IMR-90 (cell line): ENCODE measurements at places on chromosomes 7 and 10. TPM values are rescaled to one million over a fixed set of nuclear protein-coding genes. Genes with fewer than 3 reads are reported as not detected.

The CPXM2 gene
- polyA plus RNA-seq, result not detected in 2 replicates

The SAMD9 gene
- 1.6 and 1.9 TPM in 2 replicates for polyA plus RNA-seq

The ERVW-1 gene
- not detected in 2 replicates for polyA plus RNA-seq

The CUBN gene
- polyA plus RNA-seq, result 0.10 and 0.19 TPM in 2 replicates

DNA sequence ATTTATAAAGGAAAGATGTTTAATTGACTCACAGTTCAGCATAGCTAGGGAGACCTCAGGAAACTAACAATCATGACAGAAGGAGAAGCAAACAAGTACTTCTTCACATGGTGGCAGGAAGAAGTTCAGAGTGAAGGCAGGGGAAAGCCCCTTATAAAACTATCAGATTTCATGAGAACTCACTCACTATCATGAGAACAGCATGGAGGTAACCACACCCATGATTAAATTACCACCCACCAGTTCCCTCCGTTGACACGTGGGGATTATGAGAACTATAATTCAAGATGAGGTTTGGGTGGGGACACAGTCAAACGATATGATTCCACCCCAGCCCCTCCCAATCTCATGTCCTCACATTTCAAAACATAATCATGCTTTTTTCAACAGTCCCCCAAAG is 124.2 kb upstream of the PCGF5 start:
- no peak for DNase-seq

GRCh38 chr7:25617214-25617613 is 388.9 kb upstream of the NPVF start:
- DNase-seq, result no peak

DNA sequence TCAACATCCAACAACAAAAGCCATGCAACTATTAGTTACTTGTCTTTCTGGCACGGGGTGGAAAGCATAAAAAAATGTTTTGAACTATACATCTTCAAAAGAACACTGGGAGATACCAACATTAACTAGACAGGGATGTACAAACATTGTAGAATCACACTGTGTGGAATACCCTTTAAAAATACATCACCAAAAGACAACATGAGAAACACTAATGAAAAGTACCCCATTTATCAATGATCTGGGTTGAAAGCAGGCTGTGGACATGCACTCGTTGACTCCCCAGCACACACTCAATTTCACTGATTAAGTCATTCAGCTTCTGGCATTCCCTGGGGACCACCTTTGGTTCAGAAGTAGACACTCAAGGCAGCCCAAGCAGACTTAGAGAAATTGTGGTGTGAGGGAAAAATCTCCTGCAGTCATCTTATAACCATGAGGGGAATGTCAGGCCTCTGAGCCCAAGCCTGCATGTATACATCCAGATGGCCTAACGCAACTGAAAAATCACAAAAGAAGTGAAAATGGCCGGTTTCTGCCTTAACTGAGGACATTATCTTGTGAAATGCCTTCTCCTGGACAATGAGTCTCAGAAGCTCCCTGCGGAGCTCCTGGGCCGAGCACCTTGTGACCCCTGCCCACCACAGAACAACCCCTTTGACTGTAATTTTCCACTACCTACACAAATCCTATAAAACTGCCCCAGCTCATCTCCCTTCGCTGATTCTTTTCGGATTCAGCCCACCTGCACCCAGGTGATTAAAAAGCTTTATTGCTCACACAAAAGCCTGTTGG is 53.0 kb downstream of the CACUL1 start:
- DNase-seq, result peak; percentile 34
